ENCODE measurements at places on chromosomes 12 and 14.

DNA sequence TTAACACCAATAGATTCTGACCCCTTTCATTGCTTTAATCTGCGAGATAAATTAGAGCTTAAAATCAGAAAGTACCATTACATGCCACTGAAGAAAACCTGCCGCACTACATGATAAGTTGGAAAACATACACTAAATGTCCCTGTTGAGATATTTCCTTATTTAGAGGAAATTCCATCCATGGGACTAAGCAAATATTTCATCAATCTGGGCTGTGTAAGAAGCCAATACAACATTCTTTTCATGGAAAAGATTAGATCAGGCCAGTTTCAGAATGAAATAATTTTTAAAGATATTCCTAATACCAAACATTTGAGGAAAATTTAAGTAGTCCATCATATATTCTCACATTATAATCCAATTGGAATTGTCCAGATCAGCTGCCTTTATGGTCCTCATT is 112.8 kb downstream of the LLPH start:
- DNase-seq: no peak

DNA sequence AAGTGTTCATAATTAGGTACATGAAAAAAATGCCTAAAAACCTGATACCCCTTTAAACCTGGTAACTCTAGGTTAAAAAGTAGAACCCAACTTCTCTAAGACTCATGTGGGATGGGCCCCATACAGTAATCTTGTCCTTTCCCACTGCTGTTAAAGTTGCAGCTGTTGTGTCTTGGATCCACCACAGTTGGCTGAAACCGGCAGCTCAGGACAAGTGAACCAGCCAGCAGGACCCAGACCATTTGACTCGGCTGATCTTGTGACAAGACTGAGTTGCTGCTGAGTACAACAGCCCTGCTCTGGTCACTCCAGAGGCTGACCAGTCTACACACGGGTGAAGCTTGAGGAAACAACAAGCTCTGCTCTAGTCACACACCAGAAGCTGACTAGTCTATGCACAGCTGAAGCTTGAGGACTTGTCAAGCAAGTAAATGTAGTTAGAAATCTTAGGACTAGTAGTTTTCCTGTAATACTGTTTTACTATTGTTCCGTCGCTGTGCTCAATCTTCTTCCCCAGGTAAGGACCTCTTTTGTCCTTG is 60.6 kb downstream of the DHRS2 start:
- no peak for DNase-seq

GRCh38 chr14:20427231-20428009 is 8.5 kb downstream of the KLHL33 start:
- DNase-seq: peak; percentile 44

GRCh38 chr12:2801044-2801783 is 6.4 kb downstream of the FKBP4 start:
- no peak for DNase-seq

GRCh38 chr12:57491393-57492280 is 3.8 kb downstream of the MARS1 start:
- no peak for DNase-seq

GRCh38 chr12:123546281-123546680 is 12.8 kb upstream of the RILPL1 start:
- peak; percentile 47 for DNase-seq

DNA sequence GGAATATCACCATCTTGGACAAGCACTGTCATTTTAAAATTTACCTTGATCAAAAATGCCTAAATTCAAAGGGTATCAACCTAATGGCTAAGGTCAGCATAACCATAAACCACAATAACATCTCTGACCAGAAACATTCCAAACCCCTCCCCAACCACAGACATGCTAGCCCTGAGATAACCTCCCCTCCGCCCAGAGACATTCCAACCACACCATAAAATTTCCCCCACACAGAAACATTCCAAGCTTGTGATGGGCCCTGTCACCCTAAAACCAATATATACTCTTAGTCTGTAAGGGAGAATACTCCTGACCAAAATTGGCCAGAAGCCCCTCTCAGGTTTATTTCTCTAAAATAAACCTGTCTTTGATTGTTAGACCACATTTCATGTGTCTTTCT is 17.7 kb downstream of the EPYC start:
- DNase-seq: peak; percentile 65

GRCh38 chr12:12086973-12087692 is 16.4 kb downstream of the BCL2L14 start:
- DNase-seq: peak; percentile 59

DNA sequence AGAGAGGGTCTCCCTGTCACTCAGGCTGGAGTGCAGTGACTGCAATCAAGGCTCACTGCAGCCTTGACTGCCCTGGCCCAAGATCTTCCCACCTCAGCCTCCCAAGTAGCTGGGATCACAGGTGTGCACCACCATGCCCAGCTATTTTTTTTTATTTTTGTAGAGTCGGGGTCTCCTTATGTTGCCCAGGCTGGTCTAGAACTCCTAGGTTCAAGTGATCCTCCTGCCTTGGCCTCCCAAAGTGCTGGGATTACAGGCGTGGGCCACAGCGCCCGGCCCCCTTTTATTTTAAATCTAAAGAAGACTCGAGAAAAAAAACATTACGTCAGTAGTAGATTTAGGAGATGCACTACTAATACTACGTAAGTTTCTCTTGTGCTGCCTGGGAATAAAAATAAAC is 14.3 kb downstream of the FOS start:
- DNase-seq: no peak

GRCh38 chr12:124689631-124690030 is 122.2 kb upstream of the NCOR2 start:
- DNase-seq: no peak

DNA sequence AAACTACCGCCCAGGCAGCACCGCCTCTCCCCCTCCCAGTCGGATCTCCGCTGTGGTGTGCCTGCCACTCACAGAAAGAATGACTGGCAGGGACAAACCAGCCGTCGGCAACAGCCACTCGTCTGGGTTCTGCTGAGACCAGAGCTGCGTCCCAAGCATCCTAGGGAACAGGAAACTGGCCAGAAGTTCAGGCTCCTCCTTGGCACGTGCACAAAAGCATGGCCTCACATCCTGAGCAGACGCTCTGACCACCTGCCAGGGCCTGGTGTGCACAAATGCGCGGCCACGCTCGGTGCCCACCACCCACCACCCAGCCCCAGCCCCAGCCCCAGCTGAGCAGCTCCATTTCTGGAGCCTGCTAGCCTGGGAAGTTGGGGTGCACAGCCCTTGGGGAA is 214.8 kb downstream of the DPF3 start:
- peak; percentile 63 for DNase-seq

DNA sequence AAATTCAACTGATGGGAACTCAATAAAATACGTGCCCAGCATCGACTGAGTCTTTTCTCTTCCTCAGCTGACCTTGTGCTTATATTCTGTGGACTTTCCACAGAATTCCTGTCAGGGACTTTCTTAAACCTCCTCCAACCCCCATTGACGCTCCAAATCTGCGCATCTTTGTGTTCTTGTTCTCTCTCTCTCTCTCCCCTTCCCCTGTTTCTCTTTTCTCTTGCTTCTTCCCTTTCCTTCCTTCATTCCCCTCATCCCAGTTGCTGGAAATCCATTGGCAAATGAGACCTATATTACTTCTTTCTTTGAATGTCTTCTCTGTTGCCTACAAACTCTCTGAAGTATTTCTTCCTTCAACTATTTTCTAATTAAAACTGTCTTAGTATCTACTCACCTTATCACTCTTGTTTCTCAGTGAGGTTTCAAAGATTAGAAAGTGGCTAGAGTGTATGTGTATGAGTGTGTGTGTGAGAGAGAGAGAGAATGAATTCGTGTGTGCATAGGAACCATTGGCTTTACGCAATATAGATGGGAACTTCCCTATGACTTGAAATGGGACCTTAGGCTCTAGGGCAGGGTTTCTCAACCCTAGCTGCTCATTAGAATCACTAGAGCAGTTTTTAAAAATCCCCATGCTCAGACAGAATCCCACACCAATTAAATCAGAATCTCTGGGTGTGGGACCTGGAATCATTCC is 41.8 kb upstream of the DHRS7 start:
- DNase-seq: no peak

DNA sequence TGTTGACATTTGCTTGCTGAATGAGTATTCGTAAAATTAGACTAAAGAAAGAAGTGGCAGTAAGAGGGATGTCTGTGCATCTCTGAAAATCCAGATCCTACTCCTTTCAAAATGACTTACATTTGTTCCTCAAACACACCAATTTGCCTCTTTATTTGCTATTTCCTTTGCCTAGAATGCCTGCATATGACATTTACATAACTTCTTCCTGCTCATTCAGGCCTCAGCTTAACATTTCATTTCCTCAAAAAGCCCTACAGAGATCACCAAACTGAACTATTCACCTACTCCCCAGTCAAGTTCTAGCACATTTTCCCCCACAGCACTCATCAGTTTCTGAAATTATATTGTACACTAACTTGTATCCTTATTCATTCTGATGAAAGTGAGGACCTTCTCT is 907.2 kb downstream of the LRFN5 start:
- DNase-seq: no peak

DNA sequence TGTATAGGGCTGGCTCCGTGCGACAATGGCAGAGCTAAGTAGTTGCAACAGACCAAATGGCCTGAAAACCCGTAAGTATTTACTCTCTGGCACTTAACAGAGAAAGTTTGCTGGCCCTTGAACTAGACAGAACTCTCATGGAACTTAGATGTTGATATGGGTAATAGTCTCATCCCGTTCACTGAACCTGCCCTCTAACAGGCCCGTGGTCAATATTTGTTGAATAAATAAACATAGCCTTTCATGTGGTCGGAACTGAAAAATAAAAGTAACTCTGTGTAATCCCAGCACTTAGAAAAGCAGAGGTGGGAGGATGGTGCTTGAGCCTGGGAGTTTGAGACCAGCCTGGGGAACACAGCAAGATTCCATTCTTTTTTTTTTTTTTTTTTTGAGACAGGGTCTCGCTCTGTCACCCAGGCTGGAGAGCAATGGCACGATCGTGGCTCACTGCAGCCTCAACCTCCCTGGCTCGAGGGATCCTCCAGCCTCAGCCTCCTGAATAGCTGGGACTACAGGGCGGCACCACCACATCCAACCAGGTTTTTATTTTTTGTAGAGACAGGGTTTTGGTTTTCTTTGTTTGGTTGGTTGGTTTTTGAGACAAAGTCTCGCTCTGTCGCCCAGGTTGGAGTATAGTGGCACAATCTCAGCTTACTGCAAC is 29.7 kb downstream of the KDM2B start:
- no peak for DNase-seq

- peak; percentile 48 for DNase-seq
These were observed 11.8 kb downstream of the STON2 start for GRCh38 chr14:81388336-81388735.

DNA sequence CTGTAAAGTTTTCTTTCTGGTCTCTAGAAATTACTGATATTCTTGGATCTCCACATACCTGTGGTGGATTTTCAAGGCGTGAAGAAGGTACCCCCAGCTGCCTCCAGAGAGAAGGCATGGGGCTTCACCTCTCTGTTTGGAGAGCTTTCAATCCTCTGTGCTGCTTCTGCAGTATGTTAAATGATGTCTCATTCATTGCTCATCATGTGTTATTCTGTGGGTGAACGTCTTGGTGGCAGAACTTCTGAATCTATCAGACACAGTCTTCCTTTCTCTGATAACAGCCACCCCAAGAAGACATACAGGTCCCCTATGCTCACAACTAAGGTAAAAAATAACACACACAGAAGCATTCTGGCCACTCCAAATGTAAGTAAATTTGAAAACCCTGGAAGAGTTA is 221.3 kb upstream of the TMEM260 start:
- DNase-seq: no peak

DNA sequence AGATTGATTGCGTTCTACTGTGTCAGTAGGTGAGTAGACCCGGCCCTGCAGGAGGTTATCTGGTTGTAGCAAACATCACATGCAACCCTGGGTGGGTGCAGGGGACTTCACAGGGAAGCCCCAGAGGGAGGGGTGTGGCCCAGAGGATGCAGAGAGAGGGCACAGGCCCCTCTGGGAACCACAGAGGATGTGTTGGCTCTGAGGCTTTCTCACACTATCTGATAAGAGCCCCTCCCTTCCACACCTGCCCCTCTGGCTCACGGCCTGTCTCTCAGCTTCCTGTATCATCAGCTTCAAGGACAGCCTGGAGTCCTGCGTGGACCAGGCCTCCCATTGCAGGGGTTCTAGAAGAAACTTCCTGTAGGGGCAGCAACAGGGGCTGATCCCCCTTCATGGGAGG is 101.9 kb downstream of the RIN3 start:
- no peak for DNase-seq

DNA sequence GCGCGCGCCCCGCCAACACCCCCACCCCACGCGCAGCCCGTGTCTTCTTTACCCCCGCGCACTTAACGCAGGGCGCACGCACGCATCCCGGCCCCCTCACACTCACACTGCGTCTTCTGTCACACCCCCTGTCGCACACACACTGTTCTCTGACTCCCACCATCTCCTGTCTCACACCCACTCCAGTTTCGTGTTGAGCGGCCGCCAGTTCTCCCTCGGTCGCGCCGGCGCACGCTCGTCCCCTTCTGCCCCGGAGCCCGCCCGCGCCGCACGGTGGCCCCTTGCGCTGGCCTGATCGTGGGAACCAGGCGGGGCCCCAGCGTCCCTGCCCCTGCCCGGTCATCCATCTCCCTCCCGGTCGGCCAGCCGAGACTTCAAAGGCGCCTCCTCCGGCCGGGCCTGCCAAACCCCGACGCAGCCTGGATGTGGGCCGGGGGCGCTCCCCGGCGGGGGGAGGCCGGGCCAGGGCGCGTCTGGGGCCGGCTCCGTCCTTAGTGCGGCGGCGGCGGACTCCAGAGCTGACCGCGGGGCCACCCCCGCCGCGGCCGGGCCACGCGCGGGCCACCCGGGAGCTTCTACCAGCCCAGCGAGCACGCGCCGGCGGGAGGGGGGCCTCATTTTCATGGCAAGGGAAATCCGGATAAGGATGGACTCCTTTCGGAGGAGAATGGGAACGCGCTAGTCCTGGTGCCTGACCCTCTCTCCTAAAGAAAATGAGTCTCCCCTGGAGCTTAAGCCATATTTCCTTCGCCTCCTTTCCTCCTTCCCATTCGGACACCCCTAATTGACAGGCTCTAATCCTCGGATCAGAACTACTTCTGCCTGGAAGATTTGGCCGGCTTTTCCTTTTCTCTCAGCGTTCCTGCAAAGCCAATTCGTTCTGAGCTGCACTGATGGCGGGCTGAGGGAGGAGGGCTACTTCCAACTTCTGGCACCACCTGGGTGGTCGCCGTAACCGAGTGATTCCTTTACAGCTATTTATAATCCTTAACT is 82.0 kb upstream of the HMGA2 start:
- DNase-seq: peak; percentile 87
